HFF-Myc (cell line): ENCODE measurements at places on chromosomes 4 and X.

- DNase-seq, result no peak
These were observed 171.3 kb downstream of the SNCA start for GRCh38 chr4:89665662-89666061.

DNA sequence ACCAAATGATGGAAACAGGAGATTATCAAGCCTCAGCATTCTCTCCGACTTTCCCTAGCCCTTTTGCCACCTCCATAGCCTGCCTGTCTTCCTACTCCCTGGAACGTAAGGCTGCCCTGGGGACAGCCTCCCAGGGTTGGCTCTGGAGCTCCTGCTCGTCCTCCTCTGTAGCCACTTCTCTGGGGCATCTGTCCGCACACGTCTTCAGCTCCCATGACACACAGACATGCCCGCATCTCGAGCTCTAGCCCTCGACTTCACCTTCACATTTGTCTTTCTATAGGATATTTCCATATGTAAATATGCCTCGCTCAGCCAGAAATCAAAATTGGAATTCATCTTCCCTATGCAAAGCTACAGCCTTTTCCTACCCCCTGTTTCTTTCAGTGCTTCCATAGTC lies 67.7 kb downstream of the TSC22D3 start:
- no peak for DNase-seq

- no peak for DNase-seq
These were observed 122.4 kb downstream of the PALLD start for GRCh38 chr4:168619266-168619631.

GRCh38 chrX:18875256-18875878 lies 108.5 kb downstream of the PHKA2 start:
- no peak for DNase-seq

DNA sequence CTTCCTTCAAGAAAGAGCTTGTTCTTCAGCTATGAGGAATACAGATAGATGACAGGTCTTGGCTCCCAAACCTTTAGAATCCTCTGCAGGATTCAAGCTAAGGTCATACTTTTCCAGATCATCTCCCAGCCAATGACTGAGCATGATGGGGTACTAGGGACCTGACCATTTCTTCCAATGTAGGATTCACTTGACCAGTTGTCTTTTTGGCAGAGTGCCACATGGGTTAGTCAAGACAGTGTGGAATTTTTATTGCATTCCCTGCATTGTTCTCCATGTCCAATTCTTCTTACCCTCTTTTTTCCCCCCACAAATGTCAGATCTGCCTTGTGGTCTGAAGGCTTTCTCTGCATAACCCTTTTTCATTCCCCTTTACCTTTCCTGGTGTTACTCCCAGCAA lies 99.5 kb downstream of the CCSER1 start:
- DNase-seq, result no peak

GRCh38 chr4:126821152-126821551 lies 811.6 kb upstream of the INTU start:
- DNase-seq, result no peak
